Activated T-helper 2 cell treated with anti-CD3 and anti-CD28 coated beads, Interferon-gamma antibody, Interleukin-2, Interleukin-4, amounts not matched to agents 10 μg/mL and 5 μg/mL and 100 μg/mL, durations not matched to agents 14 hours and 24 hours and 36 hours (primary cell): ENCODE measurements at places on chromosomes 16 and 17. TPM values are rescaled to one million over a fixed set of nuclear protein-coding genes. Genes with fewer than 3 reads are reported as not detected.

Gene OR3A3
- total RNA-seq: not detected in 2 replicates

GRCh38 chr16:23826528-23827045 lies 9.2 kb upstream of the PRKCB start:
- peak overlapping the region; percentile 10 for H3K4me3 ChIP-seq
- peak overlapping the region; percentile 13 for H3K27ac ChIP-seq
- peaks cover 40% of the 10 kb centered on the region for H3K4me1 ChIP-seq
- DNase-seq: no peak
- H3K27me3 ChIP-seq: no peaks in the 10 kb centered on the region

DNA sequence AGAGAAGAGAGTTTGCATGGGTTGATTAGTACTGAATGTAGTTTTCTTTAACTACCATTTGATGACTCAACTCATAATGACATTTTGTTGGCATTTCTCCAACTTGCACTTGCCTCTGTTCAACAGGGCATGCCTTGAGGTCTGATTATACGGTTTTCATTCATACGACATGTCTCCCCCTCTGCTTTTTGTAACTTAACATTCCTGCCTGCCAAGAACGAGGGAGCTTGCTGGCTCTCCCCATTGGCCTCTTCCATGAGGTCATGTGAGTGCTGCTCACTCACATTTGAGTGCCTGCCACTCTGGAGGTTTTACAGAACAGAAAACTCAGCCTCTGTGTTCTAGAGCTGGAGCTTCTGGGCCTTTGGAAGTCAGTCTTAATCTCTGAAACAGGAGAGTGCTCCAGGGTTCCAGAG lies 19.7 kb downstream of the MAP2K6 start:
- no peak overlapping the region for H3K4me3 ChIP-seq
- no peaks in the 10 kb centered on the region for H3K36me3 ChIP-seq
- H3K27ac ChIP-seq: no peak overlapping the region
- H3K27me3 ChIP-seq: no peaks in the 10 kb centered on the region

GRCh38 chr17:58232707-58233156 lies 5.7 kb upstream of the LPO start:
- H3K27ac ChIP-seq: no peak overlapping the region
- H3K4me3 ChIP-seq: no peak overlapping the region

DNA sequence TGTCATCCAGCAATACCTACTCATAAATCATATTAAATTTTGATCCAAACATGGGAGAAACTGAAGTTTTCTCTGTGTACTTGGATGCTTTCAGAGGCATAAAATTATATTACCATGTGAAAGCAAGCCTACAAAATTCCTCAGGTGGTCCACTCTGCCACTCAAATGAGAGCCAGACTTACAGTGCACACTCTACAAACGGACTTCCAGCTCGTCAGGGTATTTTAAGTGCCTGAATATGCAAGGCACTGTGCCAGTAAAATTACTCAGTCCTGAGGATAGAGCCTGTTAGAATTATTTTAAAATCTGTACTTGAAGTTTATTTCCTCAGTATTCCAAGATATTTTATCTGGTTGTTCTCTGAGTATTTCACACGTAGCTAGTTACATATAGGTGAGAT lies 54.5 kb downstream of the TENT4B start:
- peaks cover 22% of the 10 kb centered on the region for H3K4me1 ChIP-seq
- DNase-seq: no peak
- no peaks in the 10 kb centered on the region for H3K27me3 ChIP-seq
- H3K4me3 ChIP-seq: no peak overlapping the region
